ENCODE measurements at places on chromosomes 6 and 20. TPM values are rescaled to one million over a fixed set of nuclear protein-coding genes. Genes with fewer than 3 reads are reported as not detected.

GRCh38 chr6:92541448-92542060, 877.8 kb downstream of the EPHA7 start:
- DNase-seq, result no peak

- no peak for DNase-seq
Measured at GRCh38 chr6:139711804-139712585, 337.5 kb upstream of the CITED2 start.

DNA sequence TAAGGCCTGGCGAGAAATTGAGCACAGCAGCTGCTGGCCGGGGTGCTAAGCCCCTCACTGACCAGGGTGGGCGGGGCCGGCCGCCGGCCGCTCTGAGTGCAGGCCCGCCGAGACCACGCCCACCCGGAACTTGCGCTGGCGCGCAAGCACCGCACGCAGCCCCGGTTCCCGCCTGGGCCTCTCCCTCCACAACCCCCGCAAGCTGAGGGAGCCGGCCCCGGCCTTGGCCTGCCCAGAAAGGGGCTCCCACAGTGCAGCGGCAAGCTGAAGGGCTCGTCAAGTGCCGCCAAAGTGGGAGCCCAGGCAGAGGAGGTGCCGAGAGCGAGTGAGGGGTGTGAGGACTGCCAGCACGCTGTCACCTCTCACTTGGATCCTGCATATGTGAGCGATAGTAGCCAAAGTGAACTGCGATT, 251.2 kb downstream of the GJA1 start:
- no peak for DNase-seq

Gene PCIF1
- 18.7 TPM for polyA plus RNA-seq

Gene TINAG
- polyA plus RNA-seq, result 0.16 TPM

Data from A549 (cell line).